ENCODE measurements at places on chromosomes 5 and 9.

GRCh38 chr5:170757182-170757601 lies 26.3 kb upstream of the GABRP start:
- DNase-seq, result no peak

GRCh38 chr5:59420596-59420995 lies 472.9 kb downstream of the PDE4D start:
- no peak for DNase-seq

DNA sequence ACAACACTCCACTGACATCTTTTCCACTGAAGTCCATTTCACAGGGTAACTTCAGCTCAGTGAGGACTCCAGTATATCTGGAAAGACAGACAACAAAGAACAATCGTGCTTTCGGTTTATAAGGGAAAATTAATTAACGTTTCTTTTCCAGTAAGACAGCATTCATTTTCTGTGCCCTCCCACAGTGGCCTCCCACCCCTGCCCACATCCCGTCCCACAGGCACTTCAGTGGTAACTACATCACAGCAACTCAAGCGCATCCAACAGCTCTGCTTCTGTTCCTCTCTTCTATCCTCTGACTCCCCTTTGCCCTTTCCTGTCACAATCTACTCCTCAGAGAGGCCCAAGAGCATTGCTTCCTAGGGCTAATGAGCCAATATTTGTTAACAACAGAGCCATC lies 40.3 kb downstream of the GLDC start:
- DNase-seq, result no peak

DNA sequence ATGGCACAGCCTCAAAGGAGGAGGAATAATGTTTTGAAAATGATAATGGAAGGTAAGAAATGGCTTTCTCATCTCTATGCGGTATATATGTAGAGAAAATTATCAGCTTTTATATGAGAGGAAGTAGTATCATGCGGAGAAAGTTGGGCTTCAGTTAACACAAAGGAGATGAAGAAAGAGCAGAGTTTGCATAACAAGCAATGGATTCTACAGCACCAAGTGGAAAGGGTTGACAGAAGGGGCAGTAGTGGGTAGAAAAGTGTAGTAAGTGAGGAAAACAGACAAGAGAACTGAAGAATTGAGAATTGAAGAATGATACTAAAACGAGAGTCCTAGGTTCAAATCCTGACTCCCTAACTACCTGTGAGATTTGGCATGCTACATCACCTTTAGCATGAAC lies 51.0 kb downstream of the GNG10 start:
- no peak for DNase-seq

DNA sequence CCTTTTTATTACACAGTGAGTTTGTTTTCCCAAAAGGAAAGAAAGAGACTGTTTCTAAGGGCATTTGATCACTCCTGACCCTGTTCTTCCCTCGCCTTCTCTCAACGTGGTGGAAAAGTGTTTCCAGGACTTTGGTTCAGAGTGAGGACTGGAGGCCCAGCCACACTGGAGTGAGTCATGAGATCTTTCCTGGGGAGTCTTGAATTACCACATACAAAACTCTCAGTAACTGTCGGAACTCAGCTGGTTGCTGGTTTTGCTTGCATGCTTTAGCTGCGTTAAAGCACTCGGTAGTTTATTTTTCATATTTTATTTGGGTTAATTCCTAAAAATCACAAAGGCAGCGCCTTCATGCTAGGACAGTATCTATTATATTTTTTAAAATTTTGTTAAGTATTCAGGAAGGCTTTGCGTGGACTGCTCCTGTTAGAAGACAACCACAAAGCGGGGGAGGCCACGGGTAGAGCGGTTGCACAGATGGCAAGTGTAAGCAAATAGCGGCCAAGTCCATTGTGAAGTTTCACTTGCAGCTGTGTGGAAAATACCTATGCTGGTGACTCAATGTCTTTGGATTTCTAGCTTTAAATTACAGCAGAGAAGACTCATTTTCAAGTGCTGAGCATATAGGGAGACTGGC lies 77.7 kb downstream of the ARSB start:
- DNase-seq, result peak; percentile 94

DNA sequence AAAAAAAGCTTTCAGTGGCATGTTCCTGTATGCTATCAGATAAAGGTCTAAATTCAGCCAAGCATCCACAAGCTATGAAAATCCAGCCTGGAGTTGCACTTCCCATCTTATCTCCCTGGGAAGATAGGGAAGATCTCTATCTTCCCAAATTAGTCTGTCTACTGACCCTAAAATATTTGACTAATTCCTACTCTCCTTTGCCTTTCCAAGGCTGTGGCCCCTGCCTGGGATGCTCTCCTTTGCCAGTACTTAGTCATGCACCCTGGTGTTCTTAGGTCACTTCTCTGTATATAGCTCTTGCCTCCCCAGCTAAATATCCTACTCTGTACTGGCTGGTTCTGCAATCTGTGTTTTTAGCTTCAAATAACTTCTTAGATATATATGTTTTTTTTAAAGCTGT lies 44.0 kb upstream of the PLPP1 start:
- no peak for DNase-seq

- no peak for DNase-seq
Observed at GRCh38 chr5:1884678-1885403, 2.1 kb upstream of the IRX4 start.

GRCh38 chr5:135934939-135935338 lies 19.8 kb downstream of the LECT2 start:
- no peak for DNase-seq
